Renal cortical epithelial cell (primary cell): ENCODE measurements at places on chromosomes 3 and 15. TPM values are rescaled to one million over a fixed set of nuclear protein-coding genes. Genes with fewer than 3 reads are reported as not detected.

DNA sequence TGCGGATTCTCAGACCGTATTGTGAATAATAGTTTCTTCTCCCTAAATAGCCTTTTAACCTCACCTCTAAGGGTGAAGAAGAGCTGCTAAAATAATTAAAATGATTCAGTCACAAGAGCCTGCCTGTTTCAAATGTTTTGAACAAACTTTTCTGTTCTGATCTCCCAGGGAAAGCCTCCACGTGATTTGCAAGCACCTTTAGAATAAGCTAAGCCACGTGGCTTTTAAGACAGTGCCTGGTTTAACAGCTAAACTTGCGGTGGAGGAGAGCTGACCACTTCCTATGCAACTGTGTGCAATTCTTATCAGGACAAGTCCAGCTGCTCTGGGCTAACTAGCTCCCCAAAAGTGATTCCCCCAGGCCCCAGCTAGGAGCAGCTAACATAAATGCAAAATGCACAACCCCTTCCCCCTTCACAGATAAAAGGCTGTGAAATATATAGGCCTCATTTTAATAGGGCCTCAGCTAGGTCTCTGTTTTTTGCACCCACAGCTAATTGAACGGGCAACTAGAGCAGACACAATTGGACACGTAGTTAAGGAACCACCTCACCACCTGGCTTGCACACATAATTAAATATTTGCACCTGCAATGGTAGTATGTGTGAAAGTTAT lies 401.2 kb upstream of the NR2F2 start:
- DNase-seq = peak; percentile 23

The GOLGA6D gene
- not detected in 2 replicates for total RNA-seq

- DNase-seq = no peak
These were observed 50.4 kb downstream of the DNAH1 start for GRCh38 chr3:52366527-52366926.

GRCh38 chr3:3615533-3615932 lies 183.7 kb upstream of the LRRN1 start:
- peak; percentile 27 for DNase-seq

- DNase-seq = peak; percentile 8
These were observed 28.6 kb downstream of the SOX14 start for GRCh38 chr3:137792626-137793271.

GRCh38 chr3:65576966-65577365 lies 461.8 kb downstream of the MAGI1 start:
- DNase-seq = no peak

The ALPK3 gene
- total RNA-seq = 16.0 and 79.8 TPM in 2 replicates

GRCh38 chr3:131846296-131846924 lies 188.4 kb downstream of the CPNE4 start:
- no peak for DNase-seq

The IL17RC gene
- total RNA-seq = 18.9 and 29.9 TPM in 2 replicates

DNA sequence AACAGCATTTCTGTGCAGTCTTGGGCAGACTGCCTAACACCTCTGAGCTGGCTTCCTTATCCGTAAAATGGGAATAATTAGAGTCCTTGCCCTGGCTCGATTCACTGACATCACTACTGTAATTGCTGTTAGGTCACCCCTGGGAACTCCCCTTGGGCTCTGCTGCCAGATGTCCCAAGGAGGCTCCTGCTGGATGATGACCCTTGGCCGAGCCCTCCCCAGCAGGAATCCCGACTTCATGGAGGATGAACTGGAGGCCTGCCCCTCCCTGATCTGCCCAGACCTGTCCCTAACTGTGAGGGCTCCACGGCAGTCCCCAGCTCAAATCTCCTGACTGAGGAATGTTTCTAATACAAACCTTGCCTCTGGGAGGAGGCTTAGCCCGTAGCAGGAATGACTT lies 18.0 kb downstream of the ESYT3 start:
- no peak for DNase-seq

- DNase-seq = no peak
These were observed 28.9 kb upstream of the ACP3 start for GRCh38 chr3:132288357-132288756.

GRCh38 chr3:133887074-133887802 lies 8.4 kb downstream of the RAB6B start:
- no peak for DNase-seq

The ZPLD1 gene
- total RNA-seq = 58.6 and 74.8 TPM in 2 replicates

- no peak for DNase-seq
These were observed 110.6 kb upstream of the TSPAN3 start for GRCh38 chr15:77181305-77182074.

DNA sequence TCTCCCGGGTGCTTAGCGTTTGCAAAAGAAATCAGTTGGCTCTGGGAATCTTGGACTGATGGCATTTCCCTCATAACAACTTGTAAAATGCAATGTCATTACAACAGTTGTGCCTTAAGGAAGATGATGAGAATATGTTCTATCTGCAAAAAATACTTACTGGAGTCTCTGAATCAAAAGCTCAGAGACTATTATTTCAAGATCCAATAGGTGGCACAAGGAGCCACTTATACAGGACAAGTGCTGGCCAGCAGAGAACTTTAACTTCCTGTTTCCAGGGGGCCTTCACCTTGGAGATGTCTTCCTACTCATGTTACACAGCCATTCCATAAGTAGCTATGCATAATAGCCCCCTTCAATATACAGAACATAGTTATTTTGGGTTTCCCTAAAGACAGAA lies 8.9 kb upstream of the RPS27L start:
- DNase-seq = peak; percentile 22

The GOLGA8S gene
- 0.10 TPM in 1 of 2 replicates, not detected in the other for total RNA-seq

The CD200 gene
- 1.9 and 2.3 TPM in 2 replicates for total RNA-seq

The TOP2B gene
- total RNA-seq = 87.0 and 154 TPM in 2 replicates

DNA sequence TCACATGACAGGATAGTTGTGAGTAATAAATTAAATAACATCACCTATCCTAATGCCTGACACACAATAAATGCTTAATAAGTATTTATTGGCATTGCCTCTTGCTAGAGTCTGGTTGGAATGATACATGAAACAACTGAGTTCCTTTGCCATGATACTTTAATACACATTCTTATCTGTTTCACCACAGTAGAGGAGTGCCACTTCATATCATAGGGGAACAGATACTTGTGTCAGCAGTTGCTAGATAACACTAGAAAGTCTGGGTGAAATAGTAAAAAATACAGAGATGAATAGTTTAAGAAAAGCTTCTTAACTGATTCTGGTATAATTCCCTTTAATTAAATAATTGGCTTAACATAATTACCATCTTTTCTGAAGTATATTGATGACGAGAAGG lies 380.0 kb upstream of the GOLIM4 start:
- DNase-seq = no peak

- no peak for DNase-seq
These were observed 37.9 kb downstream of the GASK1A start for GRCh38 chr3:43017004-43017403.

GRCh38 chr3:39383045-39383880 lies at the start of gene SLC25A38:
SLC25A38 (plus strand) TSS chr3:39383370; CDS start chr3:39383725, 355 bp downstream.
- DNase-seq = peak; percentile 75

DNA sequence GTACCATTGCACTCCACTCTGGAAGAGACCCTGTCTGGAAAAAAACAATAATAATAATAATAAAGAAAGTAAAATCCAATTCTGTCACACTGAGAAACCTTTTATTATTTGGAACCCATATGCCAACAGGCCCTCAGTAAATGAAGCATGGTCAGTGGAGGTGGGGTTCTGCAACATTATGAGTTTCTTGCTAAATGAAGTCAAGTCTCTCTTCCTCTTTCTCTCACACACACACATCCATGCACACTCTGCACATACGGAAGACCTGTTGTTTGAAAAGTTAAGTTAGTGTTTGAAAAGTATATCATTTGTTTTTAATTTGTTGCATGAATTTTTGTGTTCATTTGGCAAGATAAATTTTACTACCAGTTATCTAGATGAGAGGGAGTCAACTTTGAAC lies 27.8 kb downstream of the GAP43 start:
- no peak for DNase-seq

DNA sequence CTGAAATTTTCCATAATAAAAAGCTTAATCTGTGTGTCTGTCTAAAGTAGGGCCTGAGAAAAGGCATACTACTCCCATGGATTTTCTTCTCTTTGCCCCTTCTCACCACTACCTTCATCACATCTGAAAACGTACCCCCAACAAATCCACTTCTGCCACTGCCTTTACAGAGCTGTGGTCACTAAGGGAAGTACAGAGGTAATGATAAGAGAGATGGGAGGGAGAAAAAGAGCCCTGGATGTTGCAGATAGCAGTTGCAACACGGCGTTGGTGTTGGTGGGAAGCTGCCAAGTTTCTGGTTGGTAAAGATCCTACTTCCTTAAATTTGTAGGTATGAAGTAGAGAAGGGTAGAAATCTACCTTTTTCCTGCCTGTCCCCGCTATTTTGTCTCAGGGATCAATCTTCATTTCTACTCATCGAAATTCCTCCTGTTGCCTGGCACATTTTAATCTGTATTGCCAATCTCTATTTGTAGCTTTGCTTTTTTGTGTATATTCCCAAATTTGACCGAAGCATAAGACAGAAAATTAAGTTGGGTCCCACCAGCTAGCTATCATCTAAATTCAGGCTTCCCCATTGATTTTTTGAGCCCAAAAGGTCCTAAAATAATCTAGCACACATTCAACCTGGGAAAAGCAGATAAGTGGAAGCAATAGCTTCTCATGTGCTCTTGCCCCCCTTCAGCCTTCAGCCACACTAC lies 102.9 kb downstream of the TFDP2 start:
- DNase-seq = no peak

The ADAMTSL3 gene
- total RNA-seq = 11.1 and 20.7 TPM in 2 replicates

GRCh38 chr3:32077260-32078084 lies 28.9 kb upstream of the GPD1L start:
- DNase-seq = peak; percentile 53

GRCh38 chr3:167091226-167091625 lies 288.9 kb downstream of the ZBBX start:
- DNase-seq = no peak

- DNase-seq = peak; percentile 92
These were observed 236.8 kb downstream of the OPA1 start for GRCh38 chr3:193829781-193830180.

GRCh38 chr15:70461017-70461416 lies 302.3 kb downstream of the UACA start:
- DNase-seq = no peak

- DNase-seq = no peak
These were observed 39.3 kb downstream of the FNDC3B start for GRCh38 chr3:172078721-172079120.

DNA sequence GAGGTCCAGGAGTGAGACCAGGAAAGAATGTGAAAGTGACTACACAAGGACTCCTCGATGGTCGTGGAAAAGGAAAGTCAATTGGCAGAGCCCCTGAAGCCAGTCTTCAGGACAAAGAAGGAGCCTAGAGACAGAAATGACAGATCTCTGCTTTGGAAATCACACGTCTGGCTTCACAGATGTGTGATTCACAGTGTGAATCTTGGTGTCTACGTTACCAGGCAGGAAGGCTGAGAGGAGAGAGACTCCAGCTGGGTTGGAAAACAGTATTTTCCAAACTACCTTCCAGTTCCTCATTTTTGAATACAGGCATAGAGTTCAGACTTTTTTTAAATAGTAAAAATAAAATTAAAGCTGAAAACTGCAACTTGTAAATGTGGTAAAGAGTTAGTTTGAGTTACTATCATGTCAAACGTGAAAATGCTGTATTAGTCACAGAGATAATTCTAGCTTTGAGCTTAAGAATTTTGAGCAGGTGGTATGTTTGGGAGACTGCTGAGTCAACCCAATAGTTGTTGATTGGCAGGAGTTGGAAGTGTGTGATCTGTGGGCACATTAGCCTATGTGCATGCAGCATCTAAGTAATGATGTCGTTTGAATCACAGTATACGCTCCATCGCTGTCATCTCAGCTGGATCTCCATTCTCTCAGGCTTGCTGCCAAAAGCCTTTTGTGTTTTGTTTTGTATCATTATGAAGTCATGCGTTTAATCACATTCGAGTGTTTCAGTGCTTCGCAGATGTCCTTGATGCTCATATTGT lies 6.0 kb downstream of the CCR2 start:
- peak; percentile 23 for DNase-seq

GRCh38 chr3:33395900-33396299 lies 44.3 kb downstream of the UBP1 start:
- DNase-seq = no peak

GRCh38 chr15:96851613-96852012 lies 521.1 kb downstream of the NR2F2 start:
- DNase-seq = peak; percentile 78

The GP5 gene
- under 0.01 and 0.10 TPM in 2 replicates for total RNA-seq

The TGM4 gene
- 0.30 and 0.35 TPM in 2 replicates for total RNA-seq

The CX3CR1 gene
- 0.17 TPM in 1 of 2 replicates, not detected in the other for total RNA-seq

DNA sequence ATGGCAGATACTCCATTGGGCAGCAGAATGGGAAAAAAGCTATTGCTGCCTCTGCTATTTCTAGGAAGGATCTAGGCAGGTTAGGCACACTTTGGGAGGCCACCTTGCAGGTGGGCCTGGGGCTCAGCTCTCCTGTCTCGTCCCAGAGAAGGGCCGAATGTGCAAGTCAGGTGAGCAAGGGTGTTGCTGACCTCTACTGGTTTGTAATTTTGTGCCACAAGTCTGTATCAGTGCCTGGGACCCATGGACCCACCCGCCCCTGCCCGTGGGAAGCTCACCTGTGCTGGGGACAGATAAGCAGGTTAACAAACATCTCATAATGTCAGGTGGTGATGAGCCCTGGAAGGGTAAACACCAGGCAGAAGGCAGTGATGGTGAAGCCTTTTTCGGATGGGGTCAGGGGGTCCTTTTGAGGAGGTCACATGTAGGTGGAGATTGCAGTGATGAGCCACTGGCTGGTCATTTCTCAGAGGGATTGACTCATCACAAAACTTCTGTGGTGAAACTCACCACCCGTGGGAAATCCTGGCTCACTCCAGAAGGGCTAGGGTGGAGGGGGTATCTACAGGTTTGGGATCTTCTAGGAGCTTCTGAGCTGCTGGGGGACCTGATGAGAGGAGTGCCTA lies 161.3 kb downstream of the KLF13 start:
- DNase-seq = no peak

DNA sequence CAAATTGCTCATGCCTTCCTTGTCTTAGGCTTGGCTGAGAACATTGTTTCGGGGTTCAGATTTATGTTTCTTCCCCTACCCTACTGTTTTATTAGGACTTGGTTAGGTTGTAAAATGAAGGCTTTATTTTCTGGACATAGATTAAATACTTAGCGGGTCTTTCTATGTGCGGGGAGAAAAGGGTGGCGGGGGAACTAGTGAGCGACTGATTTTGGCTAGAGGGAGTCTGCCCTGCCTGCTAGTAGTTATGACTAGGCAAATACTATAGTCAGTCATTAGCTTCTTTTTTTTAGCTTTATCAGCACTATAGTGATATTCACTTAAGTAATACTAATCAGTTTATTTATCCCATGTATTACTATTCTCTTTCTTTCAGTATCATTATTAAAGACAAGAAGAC lies 3.6 kb downstream of the CADM2 start:
- DNase-seq = no peak

DNA sequence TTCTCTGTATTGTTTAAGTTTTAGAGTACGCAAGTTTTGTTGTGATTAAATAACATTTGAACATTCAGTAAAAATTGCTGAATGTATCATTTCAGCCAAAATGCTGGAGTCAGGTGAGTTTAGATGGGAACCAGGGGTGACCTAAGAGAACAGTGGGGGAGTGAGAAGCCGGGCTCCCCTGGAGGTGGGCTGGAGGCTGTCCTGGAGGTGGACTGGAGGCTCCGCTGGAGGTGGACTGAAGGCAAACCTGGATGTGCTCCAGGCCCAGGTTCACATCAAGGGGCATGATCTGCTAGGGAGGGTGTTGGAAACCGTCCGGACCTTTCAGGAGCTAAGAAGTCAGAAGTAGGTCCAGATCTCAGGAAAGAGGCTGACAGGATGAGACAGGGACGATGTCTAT lies 23.7 kb downstream of the DNAJB8 start:
- DNase-seq = no peak

The EIF4E3 gene
- 3.5 and 7.5 TPM in 2 replicates for total RNA-seq
